Brain pericyte (primary cell): ENCODE measurements at places on chromosomes 7 and 10.

- no peak for DNase-seq
These were observed 658.1 kb upstream of the MGMT start for GRCh38 chr10:128808921-128809440.

DNA sequence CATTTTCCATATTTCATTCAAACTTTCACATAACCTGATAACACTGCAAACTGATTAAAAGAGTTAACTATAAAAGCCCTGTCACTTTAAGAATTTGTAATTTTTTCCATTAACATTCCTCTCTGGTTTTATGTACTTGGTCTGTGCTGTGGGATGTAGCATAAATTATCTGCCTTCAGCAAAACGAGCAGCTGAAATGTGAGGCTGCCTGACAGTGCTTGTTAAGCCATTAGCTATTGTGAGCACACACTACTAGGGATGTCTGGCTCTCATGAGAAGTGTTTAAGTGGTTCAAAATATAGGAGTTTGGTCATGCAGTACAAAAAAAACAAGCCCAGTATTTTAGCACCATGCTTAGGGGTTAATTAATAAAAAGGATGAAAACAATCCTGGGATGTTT, 63.0 kb downstream of the HOXA1 start:
- no peak for DNase-seq

DNA sequence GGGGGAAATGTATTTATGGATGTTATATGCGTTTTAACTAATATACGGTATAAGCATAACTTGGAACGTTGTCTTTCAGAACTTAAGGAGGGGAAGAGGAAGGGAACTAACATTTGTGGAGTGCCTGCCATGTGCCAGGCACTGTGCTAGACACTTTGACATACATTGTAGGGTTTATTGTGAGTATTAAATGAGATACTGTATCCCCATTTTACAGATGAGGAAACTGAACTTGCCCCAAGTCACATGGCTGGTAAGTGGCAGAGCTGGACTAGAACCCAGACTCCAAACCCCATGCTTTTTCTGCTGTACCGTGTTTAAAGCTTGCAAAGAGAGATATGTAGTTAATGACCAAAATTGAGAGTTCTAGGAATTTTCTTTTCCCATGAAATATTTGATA, 74.6 kb downstream of the CREM start:
- DNase-seq = no peak

DNA sequence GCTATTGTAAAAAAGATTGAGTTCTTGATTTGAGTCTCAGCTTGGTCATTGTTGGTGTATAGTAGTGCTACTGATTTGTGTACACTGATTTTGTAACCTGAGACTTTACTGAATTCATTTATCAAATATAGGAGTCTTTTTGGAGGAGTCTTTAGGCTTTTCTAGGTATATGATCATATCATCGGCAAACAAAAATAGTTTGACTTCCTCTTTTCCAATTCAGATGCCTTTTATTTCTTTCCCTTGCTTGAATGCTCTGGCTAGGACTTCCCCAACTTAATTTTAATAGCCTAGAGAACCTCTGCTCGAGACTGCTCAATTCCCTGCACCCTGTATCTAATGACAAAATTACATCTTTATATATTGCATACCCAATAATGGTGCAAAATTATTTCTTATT, 154.4 kb downstream of the CCDC7 start:
- no peak for DNase-seq

DNA sequence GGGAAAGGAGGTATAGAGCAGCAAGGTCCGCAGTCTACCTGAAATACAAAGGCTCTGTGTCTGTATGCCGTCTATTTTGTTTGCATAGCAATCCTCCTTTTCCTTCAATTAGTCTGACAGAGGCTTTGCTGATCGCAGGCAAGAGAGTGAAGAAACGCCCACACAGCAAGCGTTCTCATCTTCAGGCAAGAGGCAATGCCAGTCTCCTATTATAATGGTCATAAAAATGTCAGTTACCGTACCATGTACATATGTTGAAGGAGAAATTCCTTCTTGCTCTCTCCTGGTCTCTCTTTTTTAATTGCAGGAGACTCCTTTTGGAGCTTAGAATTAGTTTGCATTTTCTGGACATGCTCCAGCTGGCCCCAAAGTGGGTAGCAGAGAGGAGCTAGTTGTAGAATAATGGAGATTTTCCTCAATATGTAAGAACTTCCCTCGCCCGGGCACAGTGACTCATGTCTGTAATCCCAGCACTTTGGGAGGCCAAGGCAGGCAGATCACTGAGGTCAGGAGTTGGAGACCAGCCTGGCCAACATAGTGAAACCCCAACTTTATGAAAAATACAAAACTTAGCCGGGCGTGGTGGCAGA, 139.5 kb downstream of the PFKFB3 start:
- no peak for DNase-seq

DNA sequence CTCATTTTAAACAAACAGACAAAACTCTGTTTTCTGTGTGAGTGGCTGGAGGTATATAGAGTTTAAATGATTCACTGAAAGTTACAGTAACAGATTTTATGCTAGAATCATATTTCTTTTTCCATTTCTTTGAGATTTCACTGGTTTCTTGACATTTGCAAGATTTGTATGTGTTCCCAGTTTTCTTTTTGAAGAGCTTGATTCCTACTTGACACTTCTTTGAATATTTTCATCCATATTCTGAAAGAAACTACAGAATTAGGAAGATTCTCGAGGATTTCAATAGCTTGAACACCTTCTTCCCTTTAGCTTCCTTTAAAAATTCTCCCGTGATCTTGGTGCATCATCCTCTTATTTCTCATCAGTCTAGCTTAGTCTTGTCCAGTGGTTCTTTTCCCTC, 93.6 kb downstream of the ZNF277 start:
- DNase-seq = no peak

GRCh38 chr7:87567052-87567451, 33.6 kb downstream of the ABCB1 start:
- DNase-seq = no peak

GRCh38 chr10:114336823-114337509, 67.3 kb downstream of the AFAP1L2 start:
- no peak for DNase-seq

- no peak for DNase-seq
These were observed 1014.7 kb downstream of the NRG3 start for GRCh38 chr10:82889728-82890127.

GRCh38 chr10:89644691-89644966, 413 bp downstream of the PANK1 start:
- DNase-seq = no peak

DNA sequence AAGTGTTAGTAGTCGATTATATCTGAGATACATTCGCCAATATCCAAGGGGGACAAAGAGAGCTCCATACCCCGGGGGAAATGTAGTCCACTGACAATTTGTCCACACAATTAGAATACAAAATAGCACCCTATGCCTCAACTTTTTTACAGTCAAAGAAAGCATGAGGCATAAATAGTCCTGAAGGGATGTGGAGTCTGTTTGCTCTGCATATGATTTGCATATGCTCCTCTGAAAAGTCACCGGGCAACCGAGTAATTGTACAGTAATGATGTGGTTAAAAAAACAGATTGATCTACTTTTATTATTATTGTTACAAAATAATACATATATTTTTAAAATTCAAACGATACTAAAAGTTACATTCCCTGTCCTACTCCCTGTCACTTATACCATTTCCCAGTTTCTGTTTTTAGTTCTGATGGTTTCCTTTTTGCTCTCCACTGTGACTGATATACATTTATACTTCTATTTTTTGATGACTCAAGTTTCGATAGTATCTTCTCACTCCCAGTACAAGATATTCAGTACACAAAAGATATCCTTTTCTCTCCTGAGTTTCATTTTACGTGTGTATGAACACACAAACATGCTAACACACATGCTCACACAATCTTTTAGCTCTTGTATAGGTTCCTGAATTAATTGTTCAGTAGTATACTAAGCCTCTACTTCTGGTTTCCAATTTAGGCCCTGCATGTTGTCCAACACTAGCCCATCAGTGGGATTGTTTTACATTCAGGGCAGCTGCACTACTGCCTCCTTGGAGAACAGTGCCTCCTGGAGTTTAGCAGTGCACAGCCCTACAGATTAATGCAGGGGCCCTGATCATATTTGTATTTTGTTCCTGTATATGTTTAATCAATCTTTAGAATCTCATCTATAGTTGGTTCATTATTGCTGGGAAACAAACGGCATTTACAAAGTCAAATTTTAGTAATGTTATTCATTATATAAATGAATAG, 130.9 kb downstream of the TES start:
- DNase-seq = no peak

GRCh38 chr10:129774082-129774735, 189.9 kb downstream of the EBF3 start:
- no peak for DNase-seq

DNA sequence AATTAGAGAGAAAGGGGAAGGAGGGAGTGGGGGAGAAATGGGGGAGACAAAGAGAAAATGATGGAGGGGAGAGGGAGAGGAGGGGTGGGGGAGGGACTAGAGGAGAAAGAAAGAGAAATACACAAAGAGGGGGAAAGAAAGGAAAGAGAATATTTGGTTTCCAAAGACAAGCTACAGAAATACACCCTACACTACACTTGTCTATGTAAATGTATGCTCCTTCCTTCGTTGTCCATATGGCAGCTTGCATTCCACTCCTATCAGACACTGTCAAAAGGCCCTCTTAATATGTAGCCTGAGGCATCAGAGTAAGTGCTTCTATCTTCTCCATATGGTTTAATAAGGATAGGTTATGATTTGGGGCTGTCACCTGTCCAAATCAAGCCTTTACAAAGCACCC, 92.8 kb upstream of the FEZF1 start:
- no peak for DNase-seq

- DNase-seq = no peak
These were observed 29.7 kb downstream of the NUP42 start for GRCh38 chr7:23211589-23211988.

DNA sequence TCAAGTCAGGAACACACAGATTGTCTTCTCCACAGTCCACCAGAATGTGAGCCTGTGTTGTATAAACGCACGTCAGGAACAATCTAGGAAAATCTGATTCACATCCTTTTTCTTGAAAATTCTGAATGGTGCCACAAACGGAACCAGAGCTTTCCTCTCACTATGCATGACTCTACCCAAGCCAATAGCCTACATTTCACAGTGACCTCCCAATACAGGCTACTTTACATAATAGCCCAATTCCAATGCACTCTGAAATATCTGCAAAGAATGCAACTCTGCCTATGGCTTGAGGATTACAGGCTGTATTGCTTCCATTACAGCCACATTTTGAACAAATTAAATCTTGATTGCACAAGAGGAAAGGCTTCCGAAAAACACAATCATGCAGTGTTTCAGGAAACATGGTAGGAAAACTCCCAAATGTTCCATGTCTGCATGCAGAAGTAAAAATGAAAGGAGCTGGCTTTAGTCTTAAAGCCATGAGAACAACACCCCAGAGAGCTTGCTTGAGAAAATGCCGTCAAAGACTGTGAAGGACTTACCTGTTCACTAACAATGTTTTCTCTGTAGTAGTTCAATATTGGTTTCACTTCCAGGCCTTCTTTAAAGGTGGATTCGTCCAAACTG, 113.9 kb downstream of the ITGA8 start:
- DNase-seq = no peak

- no peak for DNase-seq
These were observed 232.2 kb downstream of the KIAA1217 start for GRCh38 chr10:24440817-24441797.

GRCh38 chr7:12303062-12303461, 92.0 kb downstream of the TMEM106B start:
- no peak for DNase-seq
